ENCODE measurements at places on chromosomes 16 and 17.

DNA sequence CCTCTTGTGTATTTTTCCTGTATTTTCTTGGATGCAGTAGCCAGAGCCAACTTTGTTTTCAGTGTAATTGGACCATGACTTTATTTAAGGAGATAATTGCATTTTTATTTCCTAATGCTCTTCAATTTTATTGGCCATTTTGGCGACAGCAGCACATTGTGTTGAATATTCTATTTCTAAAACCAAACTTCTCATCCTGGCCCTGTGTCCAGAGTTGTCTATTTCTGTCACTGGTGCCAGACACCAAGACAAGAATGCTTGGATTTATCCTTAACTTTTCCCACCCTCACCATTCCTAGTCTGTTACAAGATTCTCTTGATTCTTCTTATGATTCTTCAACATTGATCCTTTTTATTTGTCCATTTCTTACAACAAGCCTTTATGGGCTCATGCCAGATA is 37.1 kb downstream of the ARHGAP44 start:
- DNase-seq, result no peak

DNA sequence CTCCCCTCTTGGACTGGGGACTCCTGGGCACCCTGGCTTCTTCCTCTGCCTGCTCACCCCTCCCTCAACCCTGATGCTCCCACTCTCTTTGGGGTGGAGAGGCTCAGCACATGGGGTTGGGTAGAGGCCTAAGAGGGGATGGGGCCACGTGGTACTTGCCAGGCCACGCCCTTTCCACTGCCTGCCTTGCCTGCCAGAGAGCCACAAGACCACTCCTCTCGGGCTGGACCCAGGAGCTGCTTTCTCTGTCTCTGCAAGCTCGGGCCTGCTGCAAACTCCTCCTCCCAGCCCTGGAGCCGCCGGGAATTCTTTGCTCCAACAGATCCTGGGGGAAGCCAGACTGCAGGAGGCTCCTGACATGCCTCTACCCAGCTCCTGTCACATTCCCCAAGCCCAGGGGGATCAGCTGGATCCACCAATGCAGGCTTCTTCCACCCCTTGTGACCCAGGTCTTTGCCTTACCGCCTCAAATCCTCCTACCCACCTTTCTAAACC is 11.8 kb downstream of the DLX4 start:
- no peak for DNase-seq

DNA sequence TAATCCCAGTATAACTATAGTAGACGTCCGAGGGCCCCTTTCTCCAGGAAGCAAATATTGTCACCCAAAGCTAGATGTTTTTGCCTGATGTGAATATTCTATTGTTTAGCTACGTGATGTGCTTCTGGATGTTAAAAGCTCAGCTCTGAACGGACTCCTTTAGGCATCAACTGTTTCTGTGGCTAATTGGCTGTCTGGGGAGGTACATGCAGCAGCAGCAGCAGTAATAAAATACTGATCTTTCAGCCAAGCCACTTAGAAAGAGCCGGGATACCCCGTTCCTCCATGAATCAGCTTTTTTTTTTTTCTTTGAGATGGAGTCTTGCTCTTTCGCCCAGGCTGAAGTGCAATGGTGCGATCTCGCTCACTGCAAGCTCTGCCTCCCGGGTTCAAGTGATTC is 43.0 kb downstream of the TRARG1 start:
- DNase-seq, result no peak

DNA sequence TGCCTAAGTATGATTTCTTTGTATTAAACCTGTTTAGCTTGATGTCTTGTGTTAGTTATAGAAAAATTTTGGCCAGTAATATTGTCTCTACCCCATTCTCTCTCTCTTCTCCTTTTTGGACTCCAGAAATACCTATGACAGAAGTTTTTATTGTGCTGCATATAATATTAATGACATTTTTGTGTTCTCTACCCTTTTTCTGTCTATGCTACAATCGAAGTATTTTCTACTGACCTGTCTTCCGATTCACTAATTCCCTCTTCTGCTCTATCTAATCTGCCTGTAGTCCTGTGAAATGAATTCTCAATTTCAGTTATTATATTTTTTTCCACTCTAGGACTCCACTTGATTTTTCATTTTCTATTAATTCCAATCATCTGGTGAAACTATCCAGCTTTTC is 26.0 kb upstream of the TMEM92 start:
- DNase-seq, result no peak

DNA sequence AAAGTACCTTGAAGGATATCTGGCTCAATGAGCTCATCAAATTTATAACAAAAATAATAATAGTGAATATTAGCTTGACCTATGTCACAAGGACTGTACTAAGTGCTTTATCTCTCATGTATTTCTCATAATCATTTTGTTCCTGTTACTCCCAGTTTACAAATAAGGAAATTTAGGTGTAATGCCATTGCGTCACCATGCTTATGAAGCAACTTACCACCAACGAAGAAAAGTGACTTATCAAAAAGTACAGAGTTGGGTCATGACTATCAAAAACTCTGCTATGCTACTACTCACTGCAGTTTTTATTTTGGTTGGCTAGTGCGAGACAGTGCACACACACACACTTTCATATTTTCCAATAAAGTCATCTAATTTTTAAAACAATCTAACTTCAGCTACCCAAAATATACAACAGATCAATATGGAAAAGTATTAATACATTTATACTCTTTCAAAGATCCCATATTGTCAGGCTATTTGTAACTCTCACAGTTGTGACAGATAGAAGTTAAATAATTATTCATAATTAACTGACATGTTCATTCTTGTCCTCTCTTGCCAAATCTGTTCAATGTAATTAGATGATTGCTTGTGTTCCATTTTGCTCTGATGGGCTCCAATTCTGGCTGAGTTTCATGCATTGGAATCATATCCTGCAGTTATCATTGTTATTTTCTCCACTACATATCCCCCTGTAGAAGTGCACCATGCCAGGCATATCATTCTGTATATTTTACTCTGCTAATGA is 119.4 kb downstream of the KCNJ2 start:
- DNase-seq, result no peak

GRCh38 chr17:27608328-27609230 is 22.4 kb upstream of the LGALS9 start:
- DNase-seq, result no peak

DNA sequence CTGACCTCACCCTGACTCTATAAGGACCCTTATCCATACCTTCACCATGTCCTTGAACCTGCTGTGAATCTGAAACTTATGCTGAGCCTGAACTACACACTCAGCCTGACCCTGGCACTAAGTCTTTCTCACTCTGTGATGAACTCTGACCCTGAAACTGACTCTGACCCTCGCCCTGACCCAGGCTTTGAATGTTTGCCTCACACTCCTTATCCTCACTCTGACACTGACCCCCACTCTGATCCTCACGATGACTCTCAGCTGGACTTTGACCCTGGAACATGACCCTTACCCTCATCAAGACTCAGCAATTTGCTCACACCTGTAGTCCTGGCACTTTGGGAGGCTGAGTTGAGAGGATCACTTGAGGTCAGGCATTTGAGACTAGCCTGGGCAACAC is 4.4 kb downstream of the AHSP start:
- no peak for DNase-seq

GRCh38 chr16:57240851-57241250 is 4.2 kb upstream of the ARL2BP start:
- DNase-seq, result no peak

GRCh38 chr16:81526935-81527334 is 82.3 kb downstream of the CMIP start:
- no peak for DNase-seq

DNA sequence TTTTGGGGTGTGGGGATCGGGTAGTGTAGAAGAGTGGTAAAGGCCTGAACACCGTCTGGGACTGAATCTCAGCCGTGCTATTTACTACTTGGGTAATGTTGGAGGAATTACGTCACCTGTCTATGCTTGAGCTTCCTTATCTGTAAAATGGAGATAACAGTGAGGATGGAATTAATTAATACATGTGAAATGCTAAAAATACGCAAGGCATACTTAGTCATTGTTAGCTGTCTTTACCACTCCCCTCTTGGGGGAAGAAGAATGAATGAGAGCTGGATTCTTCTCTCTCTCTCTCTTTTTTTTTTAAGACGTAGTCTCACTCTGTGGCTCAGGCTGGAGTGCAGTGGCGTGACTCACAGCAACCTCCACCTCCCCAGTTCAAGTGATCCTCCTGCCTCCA is 41.1 kb upstream of the TANGO6 start:
- no peak for DNase-seq

GRCh38 chr16:80556481-80556880 is 15.7 kb downstream of the DYNLRB2 start:
- DNase-seq, result no peak

DNA sequence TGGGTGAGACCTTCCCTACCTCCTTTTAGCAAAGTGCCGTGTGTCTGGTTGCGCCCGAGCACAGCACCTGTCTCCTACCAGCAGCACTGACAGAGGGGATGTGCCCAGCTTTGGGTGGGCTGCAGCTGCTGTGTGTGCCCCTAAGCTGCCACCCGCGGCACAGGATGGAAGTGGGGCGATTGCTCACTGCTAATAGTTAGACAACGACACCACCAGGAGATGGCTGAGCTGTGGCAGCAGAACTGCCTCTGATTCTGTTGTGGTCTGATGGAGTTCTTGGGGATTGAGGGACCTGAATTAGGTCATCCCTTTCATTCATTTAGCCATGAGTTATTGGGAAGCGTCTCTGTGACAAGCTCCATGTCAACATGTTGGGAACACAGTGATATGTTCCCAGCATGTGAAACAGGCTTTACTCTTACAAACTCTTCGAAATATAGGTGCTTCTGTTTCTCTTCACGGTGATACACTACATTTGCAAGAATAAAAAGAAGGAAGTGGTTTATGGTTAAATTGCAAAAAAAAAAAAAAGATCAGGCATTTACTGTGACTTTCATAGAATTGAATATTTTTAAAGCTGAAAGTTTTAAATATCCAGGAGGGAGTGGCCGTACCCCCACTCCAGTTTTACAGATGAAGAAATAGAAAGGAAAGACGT is 184.4 kb downstream of the MAF start:
- no peak for DNase-seq

- DNase-seq, result peak; percentile 64
Measured at GRCh38 chr17:16329519-16330271, 23.6 kb downstream of the CENPV start.

GRCh38 chr16:19375561-19376158 is 42.0 kb upstream of the TMC5 start:
- DNase-seq, result peak; percentile 70

DNA sequence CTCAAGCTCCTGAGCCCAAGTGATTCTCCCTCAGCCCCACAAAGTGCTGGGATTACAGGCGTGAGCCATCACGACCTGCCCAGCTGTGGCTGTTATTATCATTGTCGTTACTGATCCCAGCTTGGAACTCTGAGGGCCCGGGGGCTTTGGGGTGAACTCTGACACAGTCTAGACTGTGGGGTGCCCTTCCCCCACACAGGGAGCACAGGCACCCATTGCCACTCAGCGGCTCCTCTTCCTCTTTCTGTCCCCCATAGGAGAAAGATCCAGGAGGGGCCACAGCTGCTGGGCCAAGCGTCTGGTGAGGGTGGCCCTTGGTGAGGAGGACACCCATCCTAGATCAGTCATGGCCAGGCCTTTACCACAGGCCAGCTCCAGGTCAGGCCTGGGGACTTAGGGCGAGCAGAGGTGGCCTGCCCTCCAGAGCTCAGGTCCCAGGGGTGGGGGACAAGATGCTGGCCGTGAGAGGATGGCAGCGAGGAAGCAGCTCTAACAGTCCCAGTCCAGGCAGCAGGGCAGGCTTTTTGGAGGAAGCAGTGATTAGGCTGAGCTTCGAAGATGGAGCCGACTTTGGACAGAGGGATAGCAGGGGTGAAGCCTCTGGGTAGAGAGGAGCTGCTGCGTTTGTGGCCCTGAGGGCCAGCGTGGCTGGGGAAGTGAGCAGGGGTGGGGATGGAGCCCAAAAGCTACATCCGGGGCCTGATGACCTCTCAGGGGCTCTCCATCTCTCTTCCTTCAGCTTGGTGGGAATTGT is 24.7 kb downstream of the TMEM235 start:
- no peak for DNase-seq

GRCh38 chr16:51405361-51405760 is 254.3 kb upstream of the SALL1 start:
- DNase-seq, result no peak

DNA sequence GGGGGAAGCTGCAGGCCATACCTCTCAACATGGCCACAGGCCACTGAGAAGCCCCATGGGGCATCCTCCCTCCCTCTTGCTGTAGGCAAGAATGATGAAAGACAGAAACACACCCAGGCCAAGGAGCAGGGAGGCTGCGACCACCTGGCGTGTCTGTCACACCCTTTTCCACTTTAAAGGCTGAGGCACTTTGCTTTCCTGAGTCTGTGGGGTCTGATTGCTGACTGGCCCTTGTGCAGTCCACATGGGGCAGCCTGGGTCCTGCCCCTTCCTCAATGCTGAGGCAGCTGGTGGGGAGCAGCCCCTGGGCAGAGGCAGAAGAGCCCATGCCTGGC is 8.7 kb downstream of the TMEM204 start:
- DNase-seq, result no peak

DNA sequence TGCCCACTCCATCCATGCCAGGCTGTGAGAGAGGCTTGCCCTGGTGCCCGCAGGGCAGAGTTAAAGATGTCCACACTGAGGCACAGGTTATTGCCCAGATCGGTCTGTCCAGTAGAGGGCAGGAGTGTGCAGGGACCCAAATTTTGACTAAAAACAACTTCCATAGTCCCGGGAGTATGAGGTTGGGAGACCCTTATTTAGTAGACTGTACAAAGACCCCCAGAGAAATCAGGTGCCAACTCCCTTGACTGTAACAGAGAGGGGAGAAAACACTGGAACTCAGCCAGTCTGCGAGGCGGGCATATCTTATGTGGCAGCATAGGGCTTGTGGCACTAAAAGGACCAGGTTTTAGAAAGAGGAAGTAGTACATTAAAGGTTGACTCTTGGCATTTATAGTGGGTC is 43.4 kb downstream of the HNF1B start:
- DNase-seq, result peak; percentile 75

DNA sequence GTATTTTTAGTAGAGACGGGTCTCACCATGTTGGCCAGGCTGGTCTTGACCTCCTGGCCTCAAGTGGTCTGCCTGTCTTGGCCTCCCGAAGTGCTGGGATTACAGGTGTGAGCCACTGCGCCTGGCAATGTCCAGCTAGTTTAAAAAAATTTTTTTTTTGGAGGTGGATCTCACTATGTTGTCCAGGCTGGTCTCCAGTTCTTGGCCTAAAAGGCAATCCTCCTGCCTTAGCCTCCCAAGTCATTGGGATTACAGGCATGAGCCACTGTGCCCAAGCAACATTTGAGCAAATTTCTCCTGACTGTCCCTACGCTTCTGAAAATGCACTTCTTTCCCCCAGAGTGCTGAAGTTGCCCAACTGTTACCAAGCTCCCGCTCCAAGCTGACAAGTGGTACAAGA is 8.0 kb downstream of the MAP3K14 start:
- no peak for DNase-seq

DNA sequence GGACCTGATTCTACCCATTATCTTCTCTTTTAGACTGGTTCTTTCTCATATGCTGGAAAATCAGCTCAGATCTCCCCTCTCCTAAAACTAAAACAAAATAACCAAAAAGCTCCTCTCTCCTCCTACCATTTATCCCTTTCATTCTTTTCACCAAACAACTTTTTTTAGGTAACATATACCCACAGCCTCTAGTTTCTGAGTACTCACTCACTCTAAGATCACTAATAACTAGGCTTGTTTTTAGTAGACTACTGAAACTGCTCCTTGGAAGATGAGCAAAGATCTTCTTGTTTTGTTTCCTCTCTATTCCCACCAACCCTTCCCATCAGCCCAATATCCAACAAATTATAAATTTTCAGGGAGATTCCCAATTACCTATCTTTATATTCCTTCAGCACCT is 129.0 kb downstream of the SKAP1 start:
- DNase-seq, result no peak

- no peak for DNase-seq
Measured at GRCh38 chr17:72553051-72553755, 432.4 kb downstream of the SOX9 start.

Data from A549 (cell line).